Mucosa of gallbladder (tissue), 1 donor: ENCODE measurements at places on chromosomes 2 and 18.

GRCh38 chr2:127365211-127365643 lies 22.5 kb downstream of the MAP3K2 start:
- DNase-seq: no peak

GRCh38 chr2:191942739-191943103 lies 95.8 kb upstream of the CAVIN2 start:
- DNase-seq: no peak

GRCh38 chr2:177529166-177529565 lies 136.6 kb downstream of the AGPS start:
- DNase-seq: no peak

DNA sequence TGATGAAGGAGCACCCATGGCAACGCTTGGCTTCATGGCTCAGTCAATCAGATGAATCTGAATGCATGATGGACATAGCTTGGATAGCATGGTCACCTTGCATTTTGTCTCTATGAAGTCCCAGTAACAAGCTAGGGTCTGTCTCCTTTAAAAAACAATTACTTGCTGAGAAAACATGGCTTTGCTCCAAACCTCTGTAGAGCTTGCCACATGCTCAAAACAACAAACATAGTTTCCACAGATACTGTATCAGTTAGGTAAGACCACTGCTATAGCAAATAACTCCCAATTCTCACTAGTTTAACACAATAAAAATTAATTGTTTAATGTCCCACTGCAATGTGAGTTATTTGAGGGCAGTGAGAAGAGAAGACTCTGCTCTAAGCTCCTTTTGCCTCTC lies 401.0 kb downstream of the IRS1 start:
- no peak for DNase-seq

- no peak for DNase-seq
These were observed 9.0 kb upstream of the RNF103 start for GRCh38 chr2:86632672-86633071.

DNA sequence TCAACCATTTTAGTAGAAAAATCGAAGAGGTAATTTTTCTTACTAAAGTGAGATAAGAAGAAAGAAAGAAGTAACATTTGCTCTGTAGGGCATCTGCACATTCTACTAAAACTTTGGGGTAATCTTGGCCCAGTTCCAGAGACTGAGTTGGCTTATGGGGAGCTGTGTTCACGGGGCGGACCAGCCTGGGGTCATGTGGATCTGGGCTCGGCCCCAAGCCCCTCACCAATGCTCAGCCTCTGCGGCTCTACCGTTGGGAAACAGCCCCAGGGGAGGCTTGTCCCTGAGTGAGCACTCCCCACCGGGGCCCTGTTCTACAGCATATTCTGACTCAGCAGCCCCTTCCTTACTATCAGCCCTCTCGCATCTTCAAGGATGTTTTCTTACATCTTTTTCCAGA lies 132.3 kb downstream of the RTP5 start:
- no peak for DNase-seq

DNA sequence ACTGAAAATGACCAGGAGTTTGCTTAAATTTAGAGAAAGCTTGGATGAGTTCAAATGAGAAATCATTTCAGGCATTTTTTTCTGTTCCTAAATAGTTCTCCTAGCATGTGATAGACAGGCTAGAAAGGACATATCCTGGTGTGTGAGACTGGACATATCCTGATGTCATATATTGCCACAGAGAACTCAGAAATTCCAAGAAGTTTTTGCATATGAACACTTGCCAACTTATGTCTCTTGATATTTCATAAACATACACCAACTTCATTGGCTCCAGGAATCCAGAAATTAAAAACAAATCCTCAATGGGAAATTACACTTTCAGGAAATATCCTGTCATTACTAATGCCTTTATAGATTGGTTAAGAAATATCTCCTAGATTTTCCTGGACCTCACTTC lies 2.9 kb upstream of the SERPINB4 start:
- DNase-seq: no peak

- DNase-seq: no peak
These were observed 19.3 kb downstream of the GAD1 start for GRCh38 chr2:170836027-170836426.
